ENCODE measurements at places on chromosomes 2 and 18.

DNA sequence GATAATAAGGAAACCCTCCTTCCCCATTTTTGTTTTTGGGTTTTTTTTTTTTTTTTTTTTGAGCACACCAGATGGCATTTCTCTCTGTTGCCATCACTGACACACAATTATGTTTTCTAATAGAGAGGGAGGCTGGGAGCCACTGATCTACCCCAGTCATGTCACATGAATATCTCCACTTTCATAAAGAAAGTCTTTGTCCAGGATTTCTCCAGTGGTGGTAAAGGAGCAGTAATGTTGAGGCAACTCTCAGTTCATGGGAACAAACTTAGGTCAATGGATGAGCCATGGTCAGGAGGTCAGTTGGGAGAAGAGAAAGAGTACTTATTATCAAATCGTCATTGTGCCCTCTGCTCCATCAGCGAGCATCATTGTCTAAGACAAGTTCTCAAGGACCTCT, 603.7 kb downstream of the ARHGAP15 start:
- DNase-seq: no peak

DNA sequence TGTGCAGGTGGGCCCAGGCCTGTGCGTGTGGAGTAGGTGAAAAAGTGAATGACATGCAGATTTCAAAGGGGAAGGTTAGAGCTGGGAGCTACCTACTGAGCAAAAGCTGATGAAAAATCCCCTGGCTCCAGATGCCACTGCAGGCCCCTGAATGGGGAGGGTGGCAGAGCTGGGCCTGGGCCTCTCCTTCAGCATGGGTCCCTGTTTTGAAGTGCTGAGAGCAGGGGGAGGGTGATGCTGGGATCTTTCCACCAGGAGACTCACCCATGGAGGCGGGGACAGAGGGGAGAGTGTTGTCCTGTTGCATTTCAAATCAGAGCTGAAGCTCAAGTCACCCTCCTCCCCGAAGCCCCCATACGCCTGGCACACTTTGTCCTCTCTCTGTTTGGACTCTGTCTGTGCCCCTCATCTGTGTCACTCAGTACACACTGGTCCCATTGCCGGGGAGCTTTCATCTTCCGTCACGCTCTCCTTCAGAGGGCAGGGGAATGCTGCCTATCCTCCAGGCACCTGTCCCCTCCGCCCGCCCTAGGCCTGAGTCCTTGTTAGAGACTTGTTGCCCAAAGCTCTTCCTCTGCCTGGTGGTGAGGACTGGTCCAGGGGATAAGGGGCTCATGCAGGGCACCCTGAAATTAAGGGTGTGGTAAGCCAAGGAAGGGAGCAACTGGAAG, 206.6 kb downstream of the HAUS1 start:
- DNase-seq: no peak

- DNase-seq: no peak
These were observed 15.1 kb upstream of the SOX11 start for GRCh38 chr2:5677133-5677532.

- no peak for DNase-seq
These were observed 96.0 kb upstream of the FHL2 start for GRCh38 chr2:105494683-105495425.

DNA sequence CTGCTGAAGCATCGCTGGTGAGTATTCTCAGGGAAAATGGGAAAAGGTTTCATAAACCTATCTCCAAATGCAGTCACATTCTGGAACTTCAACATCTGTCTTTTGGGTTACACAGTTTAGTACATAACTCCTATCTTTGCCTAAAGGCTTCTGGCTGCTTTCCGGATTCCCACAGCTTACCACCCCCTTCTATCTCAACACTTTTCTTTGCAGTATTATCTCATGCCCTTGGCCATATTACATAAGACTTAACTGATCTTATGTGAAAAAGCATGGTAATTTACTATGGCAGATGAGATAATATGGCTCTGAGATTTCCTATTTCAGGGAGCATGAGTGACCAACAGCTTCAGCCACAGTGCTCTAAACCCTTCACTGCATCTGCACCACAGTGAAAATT, 369.3 kb upstream of the LINC00305 start:
- DNase-seq: no peak

GRCh38 chr2:47867205-47867604, 39.1 kb downstream of the FBXO11 start:
- DNase-seq: no peak

- no peak for DNase-seq
These were observed 93.4 kb upstream of the FN1 start for GRCh38 chr2:215529271-215529670.

DNA sequence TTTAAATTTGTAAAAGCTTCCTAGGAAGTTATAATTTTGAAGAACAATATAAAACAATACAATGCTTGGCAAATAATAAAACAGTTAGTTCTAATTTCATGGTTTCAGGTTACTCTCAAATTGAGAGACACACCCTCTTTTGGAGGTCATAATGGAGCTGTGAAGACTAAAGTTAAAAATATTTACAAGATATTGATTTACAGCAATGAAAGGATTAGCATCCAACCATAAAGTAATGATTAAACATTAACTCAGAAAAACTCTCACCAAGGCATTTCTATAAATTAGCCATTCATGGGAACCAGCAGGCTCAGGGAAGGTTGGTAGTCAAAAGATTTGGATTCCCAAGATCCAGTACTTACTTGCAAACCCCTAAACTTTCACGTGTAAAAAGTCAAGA, 6.4 kb downstream of the DPP4 start:
- no peak for DNase-seq

- no peak for DNase-seq
These were observed 6.6 kb downstream of the OTOF start for GRCh38 chr2:26471289-26471688.
